Dermis microvascular lymphatic vessel endothelial cell (primary cell): ENCODE measurements at places on chromosomes 5 and 9.
A peak's percentile ranks its signal among the peaks of the same experiment; 100 is the strongest.

DNA sequence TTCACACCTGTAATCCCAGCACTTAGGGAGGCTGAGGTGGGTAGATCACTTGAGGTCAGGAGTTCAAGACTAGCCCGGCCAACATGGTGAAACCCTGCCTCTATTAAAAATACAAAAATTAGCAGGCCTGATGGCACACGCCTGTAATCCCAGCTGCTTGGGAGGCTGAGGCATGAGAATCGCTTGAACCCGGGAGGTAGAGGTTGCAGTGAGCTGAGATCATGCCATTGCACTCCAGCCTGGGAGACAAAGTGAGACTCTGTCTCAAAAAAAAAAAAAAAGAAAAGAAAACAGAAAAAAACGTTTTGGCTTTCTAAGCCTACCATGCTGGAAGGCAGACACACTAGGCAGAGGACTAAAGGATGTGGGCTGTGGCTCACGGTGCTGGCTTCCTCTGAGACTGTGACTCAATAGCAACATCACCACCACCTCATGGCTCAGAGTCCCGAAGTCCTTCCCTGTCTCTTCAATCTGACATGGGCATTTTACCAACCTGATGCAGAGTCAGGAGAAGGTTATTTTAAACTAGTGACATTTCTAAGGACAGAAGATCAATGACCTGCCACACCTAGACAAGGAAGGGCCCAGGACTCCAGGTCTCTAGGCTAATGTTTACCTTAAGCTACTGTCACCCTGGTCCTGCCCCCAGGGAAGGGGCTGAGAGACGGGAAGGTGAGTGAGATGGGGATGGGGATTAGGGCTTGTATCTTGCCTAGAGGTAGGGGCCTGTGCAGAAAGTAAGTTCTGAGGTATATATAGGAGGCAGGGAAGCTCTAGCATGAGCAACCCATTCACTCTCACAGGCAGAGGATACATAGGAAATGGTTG is 3.7 kb downstream of the ECSCR start:
- no peak for DNase-seq

DNA sequence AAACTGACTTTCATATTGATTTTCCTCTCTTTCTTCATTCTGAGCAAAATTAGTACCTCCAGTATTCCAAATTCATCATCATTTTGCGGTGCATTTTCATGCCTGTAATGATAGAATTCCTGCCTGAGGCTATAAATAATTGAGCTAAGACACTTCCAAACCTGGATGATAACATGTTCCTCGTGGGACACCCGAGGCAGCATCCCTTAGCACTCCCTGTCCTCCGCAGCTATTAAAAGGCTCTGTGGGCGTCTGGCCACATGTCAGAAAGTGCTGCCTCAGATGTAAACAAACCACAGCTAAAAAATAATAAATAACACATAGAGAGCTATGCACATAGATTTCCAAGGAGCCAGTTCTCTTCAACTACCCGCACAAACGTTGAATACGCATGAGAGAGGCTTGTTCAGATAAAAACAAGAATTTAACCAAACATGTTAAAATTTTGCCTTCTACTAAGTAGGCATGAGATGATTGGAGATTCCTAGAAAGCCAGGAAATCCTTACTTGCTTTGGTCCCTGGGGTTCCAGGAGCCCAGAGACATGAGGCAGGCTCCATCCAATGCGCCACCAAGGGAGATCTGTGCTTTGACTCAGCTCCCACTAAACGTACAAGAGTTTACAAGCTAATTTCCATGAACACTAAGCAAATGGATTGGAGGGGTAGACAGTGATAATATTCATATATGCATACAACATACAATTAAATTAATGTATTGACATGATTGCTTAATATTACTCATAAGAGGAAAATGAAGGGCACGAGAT is 82.7 kb downstream of the SHC3 start:
- no peak for DNase-seq

GRCh38 chr5:149355688-149356087 is 2.2 kb upstream of the PCYOX1L start:
- DNase-seq: no peak

DNA sequence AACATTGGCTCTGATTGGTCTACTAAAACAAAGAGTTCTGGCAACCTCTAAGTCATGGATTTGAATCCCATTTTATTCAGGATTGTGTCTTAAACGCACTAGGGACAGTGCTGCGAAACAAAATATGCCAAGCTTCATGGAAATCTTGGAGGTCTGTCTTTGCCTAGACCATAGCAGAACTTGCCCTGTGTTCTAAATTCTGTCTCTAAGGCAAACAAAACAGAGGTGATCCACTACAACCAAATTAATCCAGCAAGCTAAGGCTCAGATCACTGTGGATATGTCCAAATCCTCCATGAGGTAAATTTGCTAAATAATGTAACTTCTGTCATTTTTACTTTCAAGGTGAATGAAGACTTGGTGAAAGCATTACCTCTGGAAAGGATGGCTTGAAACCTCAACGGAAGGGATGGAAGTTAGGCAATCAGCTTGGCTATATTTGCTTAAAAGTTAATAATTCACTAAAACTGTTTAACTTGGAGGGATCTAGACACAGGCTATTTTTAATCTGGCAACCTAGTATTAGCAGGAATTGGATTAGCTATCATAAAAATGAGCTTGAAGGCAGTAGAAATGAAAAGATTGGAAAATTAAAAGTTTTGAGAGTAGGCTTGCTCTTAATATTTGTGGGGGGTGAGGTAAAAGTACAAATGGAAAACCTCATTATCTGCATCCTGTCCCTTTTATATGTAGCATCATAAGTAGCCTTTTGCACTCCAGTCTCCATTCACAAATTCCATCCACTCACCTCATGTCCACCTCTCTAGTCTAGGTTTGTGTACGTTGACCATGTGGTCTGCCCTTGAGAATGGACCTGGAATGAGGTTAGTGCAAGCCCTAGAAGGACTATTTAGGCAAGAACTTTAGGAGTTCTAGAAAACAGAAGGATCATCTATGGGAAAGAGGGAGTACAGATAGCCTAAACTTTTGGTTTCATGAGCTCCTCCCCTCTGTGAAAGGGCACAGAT is 176.2 kb downstream of the SMC2 start:
- no peak for DNase-seq

- no peak for DNase-seq
Measured at GRCh38 chr5:89080467-89081116, 197.6 kb upstream of the MEF2C start.

DNA sequence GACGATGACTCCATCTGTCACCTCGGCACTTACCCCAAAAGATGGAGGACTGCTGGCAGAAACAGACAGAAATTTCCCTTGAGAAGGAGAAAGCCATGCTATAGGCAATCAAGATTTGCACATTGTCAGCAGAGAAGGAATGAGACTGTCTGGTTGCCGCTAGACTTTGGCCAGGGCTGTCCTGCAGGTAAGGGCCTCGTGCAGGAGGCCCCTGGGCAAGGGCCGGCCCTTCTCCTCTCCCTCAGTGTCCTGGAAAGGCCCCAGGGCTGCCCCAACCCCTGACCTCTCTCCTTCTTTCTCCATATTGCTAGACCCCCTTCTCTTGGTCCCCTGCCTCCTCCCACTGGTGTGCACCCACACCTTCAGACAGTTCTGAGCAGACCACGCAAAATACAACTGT is 14.6 kb upstream of the KCNIP1 start:
- DNase-seq: no peak

- DNase-seq: no peak
Measured at GRCh38 chr9:19940811-19941535, 152.1 kb upstream of the SLC24A2 start.

DNA sequence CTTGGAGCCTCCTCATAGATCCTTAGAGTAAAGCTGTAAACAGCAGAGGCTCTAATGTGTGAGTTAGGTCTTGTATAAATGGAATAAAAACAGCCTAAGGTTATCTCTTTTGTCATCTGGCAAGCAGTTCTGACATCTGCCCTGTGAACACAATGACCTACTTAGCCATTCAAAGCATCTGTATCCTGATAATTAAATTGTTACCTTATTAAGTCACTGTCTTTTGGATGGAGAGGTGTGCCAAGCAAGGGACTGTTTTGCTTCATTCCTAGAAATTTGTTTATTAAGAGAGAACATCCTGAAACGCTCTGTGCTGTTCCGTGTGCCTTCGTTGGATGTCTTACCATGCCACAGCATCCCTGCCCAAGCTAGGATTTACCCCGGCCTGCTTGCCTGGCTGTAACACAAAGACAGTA is 1.5 kb downstream of the LSM11 start:
- no peak for DNase-seq

DNA sequence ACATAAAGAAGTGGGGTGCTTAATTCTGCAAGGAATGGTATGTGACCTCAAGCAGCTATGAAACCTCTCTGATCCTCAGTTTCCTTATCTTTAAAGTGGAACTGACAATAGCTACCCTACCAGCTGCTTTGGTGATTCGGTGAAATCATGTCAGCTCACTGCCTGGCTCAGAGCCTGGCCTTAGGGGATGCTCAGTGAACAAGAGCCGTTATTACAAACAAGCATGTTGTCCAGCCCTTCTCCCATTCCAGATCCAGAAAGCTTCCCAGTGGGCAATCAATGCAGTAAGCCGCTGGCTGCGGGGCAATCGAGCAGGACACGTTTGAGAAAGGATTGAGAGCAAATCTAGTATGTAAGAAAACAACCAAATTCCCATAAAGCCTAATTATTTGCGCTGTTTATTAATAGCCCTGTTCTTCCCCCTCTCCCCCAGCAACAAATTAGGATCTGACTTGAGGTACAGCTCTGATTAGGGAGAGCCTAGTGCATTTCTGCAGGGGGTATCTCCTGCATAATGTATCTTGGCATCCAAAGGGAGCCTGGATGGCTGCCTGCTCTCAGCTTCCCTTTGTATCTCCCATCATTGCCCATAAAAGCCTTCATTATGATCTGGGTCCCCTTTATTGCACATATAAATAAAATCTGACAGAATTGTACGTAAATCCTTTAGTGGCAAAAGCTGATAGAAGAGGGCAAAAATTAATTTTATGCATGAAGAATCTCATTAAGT is 371.4 kb downstream of the TMEM232 start:
- DNase-seq: no peak

GRCh38 chr5:143499480-143500114 is 96.1 kb upstream of the NR3C1 start:
- DNase-seq: no peak

DNA sequence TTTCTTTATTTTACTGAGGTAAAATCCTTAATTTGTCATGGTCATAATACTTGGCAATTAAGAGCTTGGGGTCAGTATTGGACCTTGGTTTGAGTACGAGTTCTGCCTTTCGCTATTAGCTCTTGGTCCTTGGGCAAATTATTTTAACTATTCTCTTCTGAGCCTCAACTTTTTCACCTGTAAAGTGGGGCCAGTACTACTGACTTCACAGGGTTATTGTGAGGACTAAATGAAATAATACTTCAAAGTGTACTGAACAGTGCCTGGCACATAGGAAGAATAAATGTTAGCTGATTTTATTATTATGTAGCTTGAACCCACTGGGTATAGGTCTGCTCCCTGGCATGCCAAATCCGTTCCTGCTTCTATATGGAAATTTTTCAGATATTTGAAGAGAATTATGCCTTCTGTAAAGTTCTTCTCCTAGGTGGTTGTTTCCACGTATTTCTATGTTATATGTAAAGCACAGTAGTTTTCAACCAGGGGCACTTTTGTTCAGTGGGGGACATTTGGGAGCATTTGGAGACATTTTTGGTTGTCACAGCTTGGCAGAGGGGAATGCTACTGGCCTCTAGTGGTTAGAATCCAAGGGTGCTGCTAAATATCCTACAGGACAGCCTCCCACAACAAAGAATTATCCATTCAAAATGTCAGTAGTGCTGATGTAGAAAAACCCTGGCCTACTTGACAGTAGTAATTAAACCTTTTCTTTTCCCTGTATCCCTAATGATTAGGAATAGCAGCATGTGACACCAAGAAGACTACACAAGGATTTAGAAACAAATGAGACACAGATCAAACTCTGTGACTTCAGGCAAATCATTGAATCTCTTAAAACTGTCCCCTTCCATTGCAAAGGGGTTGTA is 4.5 kb downstream of the RCL1 start:
- DNase-seq: peak; percentile 61

GRCh38 chr5:1503241-1504068 is 20.3 kb downstream of the LPCAT1 start:
- DNase-seq: no peak

GRCh38 chr5:179268399-179268952 is 76.8 kb downstream of the ADAMTS2 start:
- no peak for DNase-seq

GRCh38 chr9:14052359-14052758 is 261.6 kb downstream of the NFIB start:
- DNase-seq: no peak

DNA sequence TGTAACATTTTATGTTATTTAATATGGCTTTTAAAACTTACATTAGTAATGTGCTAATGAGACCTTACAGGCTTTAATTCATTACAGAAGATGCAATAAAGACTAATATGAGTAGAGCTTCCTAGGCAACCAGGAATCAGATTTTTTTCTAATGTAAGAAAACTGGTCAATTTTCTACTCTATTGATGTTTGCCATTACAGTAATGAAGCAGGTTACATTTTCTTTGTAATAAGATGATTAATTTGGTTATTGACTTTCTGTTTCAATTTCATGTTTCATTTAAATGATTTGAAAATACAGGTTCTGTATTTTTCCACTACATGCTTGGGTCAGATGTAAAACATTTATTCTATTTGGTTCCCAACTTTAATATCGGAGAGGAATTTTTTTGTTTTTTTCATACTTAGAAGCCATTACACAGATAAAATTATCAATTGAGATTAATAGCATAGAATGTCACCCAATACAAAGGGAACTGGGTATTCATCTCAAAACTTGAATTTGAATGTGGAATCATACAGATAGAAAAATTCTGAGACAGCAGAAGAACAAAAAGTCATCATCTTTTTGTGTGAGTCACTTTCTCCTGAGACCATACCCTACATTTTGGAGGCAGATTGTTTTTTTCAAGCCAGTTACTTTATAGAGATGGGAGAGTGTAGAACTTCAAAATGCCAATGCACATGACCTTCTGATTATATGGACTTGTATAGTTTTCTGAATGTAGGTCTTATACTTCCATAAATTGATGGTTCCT is 133.6 kb upstream of the HMHB1 start:
- no peak for DNase-seq

- no peak for DNase-seq
Measured at GRCh38 chr5:125032286-125032685, 285.8 kb upstream of the ZNF608 start.

DNA sequence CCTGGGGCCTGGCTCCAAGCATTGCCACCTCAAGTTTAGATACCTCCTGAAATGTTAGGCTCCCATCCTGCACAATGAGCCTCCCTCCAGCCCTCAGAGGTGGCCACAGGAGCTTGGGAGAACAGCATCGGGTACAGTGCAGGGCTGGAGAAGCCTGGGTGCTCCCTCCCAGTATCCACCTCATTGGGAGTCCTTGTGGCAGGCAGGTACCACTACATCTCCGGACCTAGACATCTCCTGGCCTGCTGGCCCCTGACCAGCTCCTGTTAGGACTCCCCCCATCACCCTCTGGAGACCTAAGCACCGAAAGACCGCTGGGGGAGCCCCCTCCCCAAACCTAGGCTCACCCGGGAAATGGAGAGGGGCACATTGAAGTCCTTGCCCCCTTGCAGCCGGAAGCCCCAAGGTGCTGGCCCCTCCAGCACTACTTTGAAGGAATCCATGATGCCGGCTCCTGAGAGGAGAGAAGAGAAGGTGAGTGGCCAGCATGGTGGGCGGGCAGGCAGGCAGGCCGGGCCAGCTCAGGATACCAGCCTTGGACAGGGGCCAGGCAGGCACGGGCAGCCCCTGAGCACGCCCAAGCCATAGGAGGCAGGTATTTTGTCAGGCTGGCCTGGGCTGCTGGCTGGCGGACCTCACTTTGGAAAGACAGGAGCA is 1.2 kb downstream of the PDLIM7 start:
- DNase-seq: no peak
